Activated CD4-positive, alpha-beta memory T cell treated with anti-CD3 and anti-CD28 coated beads for 36 hours (primary cell): ENCODE measurements at places on chromosomes 5 and 9.

DNA sequence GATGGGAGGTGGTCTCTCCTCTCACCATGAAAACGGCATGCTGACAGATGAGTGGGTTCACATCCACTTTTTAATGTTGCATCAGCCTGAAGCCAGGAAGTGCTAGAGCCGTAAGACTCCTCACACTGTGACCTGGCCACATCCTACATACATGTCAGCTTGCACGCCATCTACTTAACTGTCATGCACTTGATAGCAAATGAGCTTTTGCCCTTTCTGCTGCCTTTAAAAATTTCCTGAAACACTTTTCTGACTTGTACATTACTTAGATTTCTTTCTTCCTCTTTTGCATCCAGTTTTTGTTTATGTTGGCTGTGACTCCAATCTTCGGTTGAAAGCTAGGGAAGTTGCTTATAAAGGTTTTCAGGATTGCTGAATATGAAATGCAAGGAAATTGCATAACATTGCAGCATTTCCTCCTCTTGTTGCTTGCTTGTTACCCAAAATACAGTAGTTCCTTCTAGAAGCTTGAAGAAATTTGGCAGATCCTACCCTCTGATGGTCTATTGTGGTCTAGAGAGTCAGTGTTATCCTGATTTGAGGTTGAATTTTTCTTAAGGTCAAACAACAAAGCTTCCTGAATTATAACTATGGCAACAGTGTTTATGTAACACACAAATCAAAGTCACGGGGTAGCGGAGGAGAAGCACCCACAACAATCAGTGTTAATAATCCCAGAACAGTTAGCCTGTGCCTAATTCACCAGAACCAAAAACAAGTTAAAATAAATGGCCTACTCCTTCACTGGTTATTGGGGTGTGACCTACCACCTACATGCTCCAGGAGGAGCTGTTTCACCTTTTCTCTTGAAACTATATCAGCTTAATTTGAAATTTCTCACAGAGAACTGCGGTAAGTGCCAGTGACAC, 232.5 kb downstream of the ARHGAP26 start:
- peak; percentile 79 for DNase-seq

GRCh38 chr9:108662956-108663355, 192.8 kb downstream of the ACTL7B start:
- no peak for DNase-seq

- peak; percentile 18 for DNase-seq
These were observed 24.1 kb upstream of the PCSK5 start for GRCh38 chr9:75866273-75866871.

- DNase-seq: no peak
These were observed 31.6 kb downstream of the CDH6 start for GRCh38 chr5:31225118-31225517.

DNA sequence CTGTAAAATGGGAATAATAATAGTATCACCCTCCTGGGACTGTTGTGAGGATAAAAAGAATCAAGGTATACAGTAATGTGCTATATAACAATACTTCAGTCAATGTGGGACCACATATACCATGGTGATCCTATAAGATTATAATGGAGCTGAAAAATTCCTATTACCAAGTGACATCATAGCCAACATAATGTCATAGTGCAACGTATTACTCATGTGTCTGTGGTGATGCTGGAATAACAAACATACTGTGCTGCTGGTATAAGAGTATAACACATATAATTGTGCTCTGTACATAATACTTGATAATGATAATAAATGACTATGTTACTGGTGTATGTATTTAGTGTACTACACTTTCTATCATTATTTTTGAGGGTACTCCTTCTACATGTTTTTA, 38.1 kb downstream of the LIFR start:
- no peak for DNase-seq

- DNase-seq: no peak
These were observed 167.5 kb downstream of the SYK start for GRCh38 chr9:90969021-90969675.

GRCh38 chr5:103036601-103037000, 83.3 kb downstream of the GIN1 start:
- DNase-seq: no peak

DNA sequence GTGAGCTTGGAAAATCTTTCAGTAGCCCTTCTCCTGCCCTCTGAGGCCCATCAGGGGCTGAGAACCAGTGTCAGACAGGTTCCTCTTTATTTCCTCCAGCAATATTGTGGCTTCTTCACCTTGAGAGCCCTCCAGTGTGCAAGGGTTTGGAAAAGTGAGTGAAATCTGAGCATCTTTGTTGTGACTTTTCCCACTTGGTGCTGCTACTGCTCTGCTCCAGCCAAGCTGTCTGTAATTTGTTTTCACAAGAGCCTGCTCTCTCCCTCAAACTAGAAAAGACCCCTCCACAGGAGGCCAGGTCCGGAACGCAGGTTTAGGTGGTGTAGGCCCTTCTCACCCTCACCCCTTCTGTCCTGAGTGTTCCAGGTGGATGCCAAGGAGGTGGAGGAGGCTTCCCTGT, 57.4 kb upstream of the SPRY4 start:
- no peak for DNase-seq
